ENCODE measurements at places on chromosomes 5 and 9.

DNA sequence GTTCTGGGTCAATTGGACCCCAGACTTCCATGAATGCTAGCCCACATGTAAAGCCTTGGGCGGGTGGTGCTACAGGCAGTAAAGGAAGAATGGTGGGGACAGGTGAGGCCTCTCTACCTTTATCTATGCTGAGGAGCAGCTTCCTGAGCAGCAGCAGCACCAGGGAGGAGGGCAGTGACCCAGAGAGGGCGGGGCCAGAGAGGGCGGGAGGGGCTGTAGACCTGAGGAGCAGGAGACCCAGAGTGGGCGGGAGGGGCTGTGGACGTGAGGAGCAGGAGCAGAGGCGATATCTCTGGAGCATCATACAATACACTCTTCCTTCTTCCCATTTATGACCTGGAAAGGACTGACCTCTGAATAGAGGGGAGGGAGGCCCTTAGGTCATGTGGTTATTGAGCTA, 165.9 kb downstream of the MTRR start:
- DNase-seq: no peak

DNA sequence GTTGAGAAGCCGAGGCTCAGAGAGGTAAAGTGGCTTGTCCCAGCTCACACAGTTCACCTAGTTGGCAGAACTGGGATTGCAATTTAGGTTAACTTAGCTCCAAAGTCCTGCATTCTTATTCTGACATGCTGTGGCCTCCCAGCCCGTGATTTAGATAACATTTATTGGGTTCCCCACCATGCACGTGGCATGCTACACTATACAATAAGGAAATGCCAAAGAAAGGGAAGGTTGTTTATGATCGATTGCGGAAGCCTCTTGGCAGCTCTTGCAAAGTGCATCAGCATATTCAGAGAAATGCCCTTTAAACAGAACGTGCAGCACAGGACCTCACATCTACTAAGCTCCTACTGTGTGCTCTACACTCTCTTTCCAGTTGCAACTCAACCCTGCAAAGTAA, 3.2 kb downstream of the NEURL1B start:
- no peak for DNase-seq

- no peak for DNase-seq
Observed at GRCh38 chr5:115179394-115180164, 9.9 kb upstream of the TRIM36 start.

- DNase-seq: no peak
Observed at GRCh38 chr9:111163716-111164389, 125.6 kb upstream of the LPAR1 start.

GRCh38 chr5:96088706-96089498, 127.3 kb upstream of the ELL2 start:
- no peak for DNase-seq

GRCh38 chr9:69090946-69091345, 55.4 kb downstream of the FXN start:
- no peak for DNase-seq

DNA sequence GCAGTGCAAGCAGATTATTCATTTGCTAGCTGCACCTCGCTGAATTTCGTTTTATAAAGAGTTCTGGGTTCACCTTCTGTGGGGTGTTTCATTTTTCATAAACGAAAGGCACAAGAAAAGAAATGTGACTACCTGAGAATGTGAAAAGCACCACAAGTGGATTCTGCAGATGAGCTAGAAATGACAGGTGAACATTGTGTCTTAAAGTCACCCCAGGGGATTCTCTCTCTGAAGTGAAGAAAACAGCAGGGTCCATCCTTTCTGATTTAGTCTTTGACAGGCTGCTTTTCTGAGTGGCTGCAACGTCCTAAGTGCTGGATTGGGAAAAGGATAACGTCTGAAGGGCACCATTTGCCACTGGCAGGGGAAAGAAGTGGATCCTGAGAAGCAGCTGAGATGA, 469.3 kb downstream of the SPATA31D1 start:
- no peak for DNase-seq

- peak; percentile 22 for DNase-seq
Observed at GRCh38 chr5:176837707-176838115, 27.4 kb downstream of the UNC5A start.

GRCh38 chr5:170510559-170510958, 6.7 kb downstream of the KCNIP1 start:
- no peak for DNase-seq

DNA sequence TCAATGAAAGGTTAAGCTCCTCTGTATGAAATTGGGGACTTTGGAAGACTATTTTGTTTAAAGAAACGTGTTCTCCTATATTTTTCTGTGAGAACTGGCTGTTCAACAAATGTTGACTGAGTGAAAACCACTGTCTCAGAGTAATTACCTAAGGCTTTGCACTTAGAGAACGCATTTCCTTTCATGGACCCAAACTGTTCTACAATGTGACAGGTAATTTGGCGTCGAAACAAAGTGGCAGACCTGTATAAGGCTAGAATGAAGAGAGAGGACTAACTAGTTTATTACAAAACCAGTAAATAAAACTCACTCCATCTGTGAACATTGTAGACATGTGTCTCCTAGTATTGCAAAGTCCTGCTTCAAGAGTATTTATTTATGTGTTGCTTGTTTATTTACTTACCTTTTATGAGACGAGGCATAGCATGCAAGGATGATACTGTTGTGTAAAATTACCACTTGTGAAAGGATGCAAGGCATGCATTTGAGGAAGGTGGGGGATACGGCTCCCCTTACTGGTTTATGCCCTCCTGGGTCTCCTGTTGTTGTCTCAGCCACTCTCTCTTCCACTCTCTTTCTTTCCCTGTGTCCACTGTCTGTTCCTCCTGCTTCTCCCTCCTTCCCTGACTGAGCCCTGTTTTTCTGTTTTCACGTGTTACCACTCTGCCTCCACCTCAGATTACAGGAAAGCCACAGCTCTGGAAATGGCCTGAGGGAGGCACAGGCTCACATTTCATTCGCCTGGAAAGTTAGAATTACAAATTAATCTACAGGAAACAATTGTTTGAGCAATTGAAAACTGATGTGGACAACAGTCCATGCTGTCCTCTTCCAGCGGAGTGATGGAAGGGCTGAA, 444.0 kb upstream of the ZNF608 start:
- DNase-seq: no peak

- DNase-seq: no peak
Observed at GRCh38 chr9:15149450-15149849, 157.6 kb downstream of the TTC39B start.

DNA sequence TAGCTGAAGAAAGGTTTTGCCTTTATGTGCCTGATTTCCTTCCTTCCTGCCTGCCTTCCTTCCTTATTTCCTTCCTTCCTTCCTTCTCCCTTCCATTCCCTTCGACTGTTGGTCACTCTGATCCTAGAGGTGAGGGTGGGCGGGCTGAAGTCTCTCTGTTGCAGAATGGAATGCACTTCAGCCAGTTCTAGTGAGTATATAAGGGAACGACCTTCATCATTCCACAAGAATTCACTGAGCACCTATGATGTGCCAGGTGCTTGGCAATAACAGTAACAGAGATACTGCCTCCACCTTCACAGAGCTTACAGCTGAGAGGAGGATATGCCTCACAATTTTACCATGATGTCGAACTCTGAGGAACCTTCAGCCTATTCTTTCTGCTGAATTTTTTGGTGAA, 8.7 kb upstream of the OR5C1 start:
- DNase-seq: no peak

DNA sequence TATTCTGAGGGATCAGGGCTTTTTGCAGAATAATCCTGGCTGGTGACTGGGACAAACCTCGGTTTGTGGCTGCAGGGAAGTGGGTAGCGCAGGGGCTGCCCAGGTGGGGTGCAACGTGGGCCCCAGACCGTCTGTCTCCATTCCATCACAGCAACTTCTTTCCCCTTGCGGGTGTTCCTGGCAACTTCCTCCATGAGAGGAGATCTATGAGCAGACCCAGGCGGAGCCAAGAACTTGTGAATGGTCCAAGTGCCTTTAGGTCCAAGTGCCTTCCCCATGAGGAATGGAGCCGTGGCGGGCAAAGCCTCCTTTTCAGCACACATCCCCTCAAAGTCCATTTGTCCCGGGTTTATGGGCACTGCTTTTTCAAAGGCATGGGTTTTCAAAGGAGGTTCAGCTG, 136.5 kb downstream of the PHF2 start:
- DNase-seq: no peak
